CD4-positive, alpha-beta T cell (primary cell): ENCODE measurements at places on chromosomes 16 and 17.

- no peaks in the 10 kb centered on the region for H3K36me3 ChIP-seq
- H3K27ac ChIP-seq, result no peak overlapping the region
- DNase-seq, result no peak
Measured at GRCh38 chr17:10776381-10776780, 27.5 kb downstream of the TMEM238L start.

GRCh38 chr16:53282975-53283946 lies 151.0 kb upstream of the RBL2 start:
- DNase-seq, result no peak
- no peak overlapping the region for H3K27ac ChIP-seq
- H3K4me3 ChIP-seq, result no peak overlapping the region
- no peaks in the 10 kb centered on the region for H3K27me3 ChIP-seq

DNA sequence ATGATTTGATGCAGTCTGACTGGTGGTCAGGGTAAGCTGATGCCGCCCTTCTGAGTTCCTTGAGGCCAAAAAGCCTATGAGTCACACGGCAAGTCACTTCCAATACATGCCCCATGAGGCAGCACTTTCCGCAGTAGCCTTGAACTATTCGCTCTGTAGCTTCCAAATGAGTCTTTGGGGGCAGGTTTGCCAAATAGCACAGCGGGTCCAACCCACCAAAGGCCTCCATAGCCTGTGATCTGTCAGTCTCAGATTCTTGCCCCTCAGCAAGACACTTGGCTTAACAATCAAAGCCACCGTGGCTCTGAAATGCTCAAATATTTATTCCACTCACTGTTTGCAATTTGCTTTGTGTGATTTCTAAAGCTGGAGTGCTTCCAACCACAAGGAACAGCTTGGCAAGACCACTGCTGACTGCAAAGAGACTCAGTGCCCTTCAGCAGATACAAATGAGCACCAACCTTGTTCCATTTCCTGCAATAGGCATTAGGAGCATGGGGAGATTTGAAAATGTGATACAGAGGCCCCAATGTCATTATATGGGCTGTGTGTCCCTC lies 45.4 kb downstream of the CLEC19A start:
- no peak for DNase-seq
- no peaks in the 10 kb centered on the region for H3K36me3 ChIP-seq
- H3K4me3 ChIP-seq, result no peak overlapping the region

DNA sequence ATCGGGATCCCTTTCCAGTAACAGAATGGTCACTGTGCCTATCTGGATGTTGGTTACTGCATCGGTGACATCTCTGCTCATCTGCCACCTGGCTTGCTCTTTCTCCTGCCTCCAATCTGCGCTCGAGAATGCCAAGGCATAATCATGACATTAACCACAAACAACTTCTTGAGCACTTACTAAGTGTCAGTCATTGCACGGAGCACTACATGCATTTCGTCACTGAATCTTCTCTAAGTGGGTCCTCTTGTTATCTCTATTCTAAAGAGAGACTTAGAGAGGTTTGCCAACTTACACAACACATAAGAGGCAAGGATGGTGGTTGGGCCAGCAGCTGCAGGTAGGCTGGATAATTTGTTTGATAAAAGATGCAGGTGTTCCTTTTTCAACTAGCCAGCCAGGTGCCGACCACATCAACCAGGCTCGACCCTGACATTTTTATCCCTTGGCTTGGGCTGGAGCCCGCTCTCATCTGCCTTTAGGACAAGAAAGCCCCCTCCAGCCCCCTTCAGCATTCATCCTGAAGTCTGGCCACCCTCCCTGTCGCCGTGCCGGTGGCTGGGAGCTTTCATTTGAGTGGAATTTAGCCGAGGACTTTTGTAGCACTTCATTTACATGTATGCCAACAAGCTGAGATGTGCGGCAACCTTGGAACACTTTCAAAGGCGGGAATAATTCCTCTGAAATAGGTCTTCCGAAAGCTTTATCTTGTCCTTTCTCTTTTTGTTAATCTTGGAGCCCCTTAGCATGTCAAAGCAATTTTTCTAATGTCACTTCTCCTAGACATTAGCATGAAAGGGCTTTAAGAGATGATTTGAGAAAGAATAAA lies 89.3 kb upstream of the NKD1 start:
- no peak for DNase-seq
- no peaks in the 10 kb centered on the region for H3K36me3 ChIP-seq
- no peak overlapping the region for H3K4me3 ChIP-seq
- H3K27ac ChIP-seq, result no peak overlapping the region
- no peaks in the 10 kb centered on the region for H3K27me3 ChIP-seq

DNA sequence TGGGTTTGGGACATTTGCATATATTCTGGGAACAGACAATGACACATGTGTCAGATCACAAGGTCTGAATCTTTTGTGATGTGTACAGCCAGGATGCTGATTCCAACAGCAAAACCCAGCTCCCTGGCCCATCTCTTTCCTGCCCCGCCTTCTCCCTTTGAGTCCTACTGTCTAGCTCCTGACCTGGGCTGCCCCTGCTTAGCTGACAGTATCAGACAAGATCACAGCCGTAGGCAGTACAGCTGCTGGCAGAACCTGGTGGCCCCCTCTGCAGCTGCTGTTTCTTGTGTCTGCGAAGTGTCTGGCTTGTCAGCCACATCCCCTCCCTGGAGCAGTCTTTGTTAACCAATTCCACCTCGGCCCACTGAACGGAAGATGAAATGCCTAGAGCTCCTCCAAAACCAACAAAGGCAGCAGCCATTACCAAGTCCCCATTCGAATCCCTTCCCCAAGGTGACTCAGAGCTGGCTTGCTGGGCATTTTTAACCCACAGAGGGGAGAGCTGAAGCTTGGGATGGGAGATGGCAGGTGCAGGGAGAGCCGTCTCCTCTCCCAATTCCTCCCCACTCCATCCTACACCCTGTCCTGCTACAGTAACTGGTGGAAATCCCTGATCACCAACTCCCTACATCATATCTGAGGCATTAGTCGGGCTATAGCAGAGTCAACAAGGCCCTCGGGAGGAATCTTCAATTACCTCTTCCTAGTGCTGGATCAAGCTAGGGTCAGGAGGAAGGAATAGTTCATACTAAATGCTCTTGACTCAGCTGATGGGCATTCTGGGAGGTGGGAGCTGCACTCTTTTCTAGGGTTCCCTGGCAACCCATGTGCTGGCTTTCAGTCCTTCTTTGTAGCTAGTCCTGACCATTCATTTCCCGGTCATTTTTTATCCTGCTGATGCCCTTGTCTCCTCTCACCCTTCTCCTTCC lies 5.8 kb downstream of the PIPOX start:
- no peak for DNase-seq
- H3K27me3 ChIP-seq, result peaks cover 14% of the 10 kb centered on the region
- no peaks in the 10 kb centered on the region for H3K36me3 ChIP-seq
- H3K27ac ChIP-seq, result no peak overlapping the region
- H3K4me1 ChIP-seq, result no peaks in the 10 kb centered on the region

- peak overlapping the region; percentile 92 for H3K27ac ChIP-seq
- DNase-seq, result peak; percentile 19
- peaks cover 45% of the 10 kb centered on the region for H3K36me3 ChIP-seq
- no peaks in the 10 kb centered on the region for H3K27me3 ChIP-seq
- peaks cover 64% of the 10 kb centered on the region for H3K4me1 ChIP-seq
- peak overlapping the region; percentile 100 for H3K4me3 ChIP-seq
Measured at GRCh38 chr16:30065943-30066760, 592 bp downstream of the ALDOA start.

DNA sequence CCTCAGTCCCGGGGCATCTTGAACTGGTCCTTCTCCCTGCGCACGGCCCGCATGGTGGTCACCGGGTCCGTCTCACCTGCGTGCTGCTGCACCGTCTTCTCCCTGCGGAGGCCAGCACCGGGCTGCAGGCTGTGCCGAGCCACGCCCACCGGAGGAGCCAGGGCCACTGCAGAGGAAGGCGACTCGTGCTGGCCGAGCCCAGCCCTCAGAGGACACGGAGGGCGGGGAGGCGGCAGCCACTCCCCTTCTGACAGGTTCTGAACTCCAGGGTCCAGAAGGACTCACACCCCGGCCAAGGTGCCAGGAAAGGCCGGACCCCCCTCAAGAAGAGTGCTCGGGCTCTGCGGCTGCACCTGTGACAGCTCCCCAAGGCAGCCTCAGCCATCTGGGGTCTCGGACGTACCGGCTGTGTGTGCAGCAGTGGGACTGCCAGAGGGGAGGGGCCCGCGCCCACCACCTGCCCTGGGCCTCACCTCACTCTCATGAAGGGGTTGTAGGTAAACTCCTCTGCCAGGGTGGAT lies 15.8 kb upstream of the IGFALS start:
- peaks cover 49% of the 10 kb centered on the region for H3K36me3 ChIP-seq
- no peak for DNase-seq
- no peaks in the 10 kb centered on the region for H3K27me3 ChIP-seq
- no peak overlapping the region for H3K27ac ChIP-seq

- H3K36me3 ChIP-seq, result peaks cover 15% of the 10 kb centered on the region
- no peak overlapping the region for H3K27ac ChIP-seq
- H3K27me3 ChIP-seq, result no peaks in the 10 kb centered on the region
- peaks cover 30% of the 10 kb centered on the region for H3K4me1 ChIP-seq
Measured at GRCh38 chr16:8861563-8862308, 7.1 kb downstream of the CARHSP1 start.

GRCh38 chr17:74024871-74025531 lies 178.5 kb upstream of the RPL38 start:
- H3K4me3 ChIP-seq, result no peak overlapping the region
- H3K27me3 ChIP-seq, result peaks cover 2% of the 10 kb centered on the region
- no peaks in the 10 kb centered on the region for H3K36me3 ChIP-seq
- no peak for DNase-seq
- no peak overlapping the region for H3K27ac ChIP-seq
- H3K4me1 ChIP-seq, result no peaks in the 10 kb centered on the region

DNA sequence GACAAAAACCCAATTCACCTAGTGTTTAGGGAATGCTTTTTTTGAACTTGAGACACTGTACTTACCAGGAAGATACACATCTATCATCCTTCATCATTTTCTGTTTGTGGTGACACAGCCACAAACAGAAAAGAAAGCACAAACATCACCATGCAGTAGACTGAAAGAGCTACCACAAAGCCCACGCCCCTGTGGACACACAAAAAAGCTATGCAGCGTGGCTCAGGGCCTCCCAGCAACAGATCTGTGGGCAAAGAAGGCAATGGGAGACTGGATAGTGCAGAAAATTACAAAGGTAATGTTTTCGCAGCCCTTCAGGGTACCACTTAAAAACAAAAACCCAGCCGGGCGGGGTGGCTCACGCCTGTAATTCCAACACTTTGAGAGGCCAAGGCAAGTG lies 9.6 kb downstream of the COTL1 start:
- H3K27ac ChIP-seq, result peak overlapping the region; percentile 63
- H3K4me1 ChIP-seq, result peaks cover 97% of the 10 kb centered on the region
- peaks cover 24% of the 10 kb centered on the region for H3K36me3 ChIP-seq
- DNase-seq, result no peak
- H3K27me3 ChIP-seq, result no peaks in the 10 kb centered on the region

DNA sequence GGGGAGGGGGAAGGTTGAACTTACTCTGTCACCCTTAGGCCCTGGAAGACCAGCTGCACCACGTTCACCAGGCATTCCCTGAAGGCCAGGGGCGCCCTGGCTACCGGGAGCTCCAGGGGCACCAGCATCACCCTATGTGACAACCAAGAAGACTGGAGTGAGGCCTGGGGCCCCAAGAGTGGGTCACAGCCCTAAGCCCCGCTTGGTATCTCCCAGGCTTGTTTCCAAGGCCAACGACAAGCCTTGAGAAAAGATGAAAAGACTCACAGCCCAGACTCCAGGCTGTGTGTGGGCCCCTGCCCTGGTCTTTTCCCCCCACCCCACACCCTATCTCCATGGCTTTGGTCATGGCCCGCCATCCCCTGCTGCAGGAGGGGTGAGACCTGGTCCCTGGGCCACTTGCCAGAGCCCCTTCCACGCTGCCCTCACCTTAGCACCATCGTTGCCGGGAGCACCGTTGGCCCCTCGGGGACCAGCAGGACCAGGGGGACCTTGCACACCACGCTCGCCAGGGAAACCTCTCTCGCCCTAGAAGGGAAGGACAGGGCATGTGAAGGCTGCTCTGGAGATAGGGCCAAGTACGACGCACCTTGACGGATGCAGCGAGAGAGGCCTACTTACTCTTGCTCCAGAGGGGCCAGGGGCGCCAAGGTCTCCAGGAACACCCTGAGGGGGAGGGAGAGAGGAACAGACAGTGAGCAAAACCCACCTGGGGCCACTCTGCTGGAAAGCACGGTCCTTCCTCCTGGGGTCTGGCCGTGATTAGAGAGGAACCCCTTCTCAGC lies 9.9 kb downstream of the COL1A1 start:
- H3K4me1 ChIP-seq, result no peaks in the 10 kb centered on the region
- H3K27me3 ChIP-seq, result no peaks in the 10 kb centered on the region
- H3K27ac ChIP-seq, result no peak overlapping the region
- no peaks in the 10 kb centered on the region for H3K36me3 ChIP-seq
- DNase-seq, result no peak
- no peak overlapping the region for H3K4me3 ChIP-seq

DNA sequence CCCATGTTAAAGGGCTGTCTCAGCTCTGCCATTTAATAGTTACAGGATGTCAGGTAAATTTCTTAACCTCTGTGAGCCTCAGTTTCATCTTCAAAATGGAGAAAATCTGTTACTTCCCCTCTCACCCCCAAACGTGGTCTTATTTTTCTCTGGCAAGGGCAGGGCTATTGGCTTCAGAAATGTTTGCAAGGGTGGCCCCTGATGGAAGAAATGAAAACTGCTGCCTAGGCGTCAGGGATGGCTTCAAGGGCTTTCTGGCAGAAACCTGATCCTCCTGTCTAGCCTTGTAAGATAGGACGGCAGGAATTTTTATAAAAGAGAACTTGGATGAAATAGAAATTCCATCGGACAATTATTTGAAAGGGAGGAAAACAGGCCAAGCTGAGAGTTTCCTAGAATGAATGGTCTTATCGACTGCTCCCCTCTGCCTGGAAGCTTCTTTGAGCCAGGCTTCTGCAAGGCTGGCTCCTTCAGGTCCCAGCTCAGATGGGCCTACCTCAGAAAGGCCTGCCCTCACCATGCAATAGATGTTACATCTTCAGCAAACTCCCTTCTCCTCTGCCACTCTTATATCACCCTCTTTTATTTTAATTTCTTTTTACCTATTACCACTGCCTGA lies 43.0 kb upstream of the TANGO6 start:
- H3K4me3 ChIP-seq, result no peak overlapping the region
- H3K27me3 ChIP-seq, result no peaks in the 10 kb centered on the region
- H3K27ac ChIP-seq, result no peak overlapping the region
- H3K36me3 ChIP-seq, result no peaks in the 10 kb centered on the region
- DNase-seq, result peak; percentile 15
- no peaks in the 10 kb centered on the region for H3K4me1 ChIP-seq

DNA sequence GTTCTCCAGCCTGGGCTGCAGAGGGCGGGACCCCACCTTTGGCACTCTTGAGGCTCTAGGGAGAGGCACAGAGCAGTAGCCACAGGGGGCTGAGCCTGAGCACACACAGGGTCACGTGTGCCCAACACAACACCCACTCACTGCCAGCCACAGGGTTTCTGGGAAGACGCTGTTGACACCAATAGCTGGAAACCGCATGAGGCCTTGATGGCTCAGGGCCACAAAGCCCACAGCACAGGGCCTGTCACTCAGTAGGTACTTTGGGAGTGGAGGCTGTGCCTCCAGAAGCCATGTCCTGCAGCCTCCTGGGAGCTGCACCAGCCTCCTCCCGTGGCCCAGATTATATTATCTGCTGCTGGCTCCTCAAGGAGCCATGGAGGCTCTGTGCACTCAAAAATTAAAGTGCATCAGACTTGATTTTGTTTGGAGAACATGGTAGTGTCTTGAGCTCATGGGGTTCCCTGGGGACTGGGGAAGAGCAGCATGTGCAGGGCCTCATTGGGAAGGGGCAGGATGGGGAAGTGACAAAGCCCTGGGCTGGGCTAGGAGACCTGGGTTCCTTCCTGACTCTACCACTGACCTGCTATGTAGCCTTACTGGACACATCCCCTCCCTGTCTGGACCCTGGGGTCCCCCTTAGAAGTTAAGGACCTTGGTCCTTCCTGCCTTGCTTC lies 12.5 kb upstream of the SREBF1 start:
- peaks cover 9% of the 10 kb centered on the region for H3K36me3 ChIP-seq
- H3K27ac ChIP-seq, result peak overlapping the region; percentile 83
- H3K27me3 ChIP-seq, result no peaks in the 10 kb centered on the region
- H3K4me1 ChIP-seq, result peaks cover 56% of the 10 kb centered on the region
- peak; percentile 60 for DNase-seq
